ENCODE measurements at places on chromosomes 2 and 18.

GRCh38 chr2:78592491-78592890 lies 433.0 kb upstream of the REG3G start:
- no peak for DNase-seq

GRCh38 chr2:42164971-42165370 lies 4.2 kb upstream of the EML4 start:
- DNase-seq = no peak

DNA sequence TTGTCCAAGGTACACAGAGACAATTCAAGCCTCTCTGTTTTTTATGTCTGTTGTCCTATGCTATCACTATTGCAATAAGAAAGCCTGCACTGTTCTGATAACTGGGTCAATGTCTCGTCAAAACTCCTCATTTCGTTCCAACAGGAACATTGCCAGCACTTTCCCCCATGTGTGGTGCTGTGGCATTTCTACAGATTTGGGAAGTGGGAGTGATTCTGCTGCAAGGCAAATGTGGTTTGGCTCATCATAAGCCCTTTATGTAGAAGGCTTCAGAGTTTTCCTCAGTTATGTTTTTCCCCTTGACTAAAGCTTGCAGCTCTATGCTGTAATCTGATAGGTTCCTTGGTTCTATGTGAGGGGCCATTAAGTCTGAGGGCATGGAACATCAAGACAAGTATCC lies 324.1 kb upstream of the TCF4 start:
- DNase-seq = no peak

DNA sequence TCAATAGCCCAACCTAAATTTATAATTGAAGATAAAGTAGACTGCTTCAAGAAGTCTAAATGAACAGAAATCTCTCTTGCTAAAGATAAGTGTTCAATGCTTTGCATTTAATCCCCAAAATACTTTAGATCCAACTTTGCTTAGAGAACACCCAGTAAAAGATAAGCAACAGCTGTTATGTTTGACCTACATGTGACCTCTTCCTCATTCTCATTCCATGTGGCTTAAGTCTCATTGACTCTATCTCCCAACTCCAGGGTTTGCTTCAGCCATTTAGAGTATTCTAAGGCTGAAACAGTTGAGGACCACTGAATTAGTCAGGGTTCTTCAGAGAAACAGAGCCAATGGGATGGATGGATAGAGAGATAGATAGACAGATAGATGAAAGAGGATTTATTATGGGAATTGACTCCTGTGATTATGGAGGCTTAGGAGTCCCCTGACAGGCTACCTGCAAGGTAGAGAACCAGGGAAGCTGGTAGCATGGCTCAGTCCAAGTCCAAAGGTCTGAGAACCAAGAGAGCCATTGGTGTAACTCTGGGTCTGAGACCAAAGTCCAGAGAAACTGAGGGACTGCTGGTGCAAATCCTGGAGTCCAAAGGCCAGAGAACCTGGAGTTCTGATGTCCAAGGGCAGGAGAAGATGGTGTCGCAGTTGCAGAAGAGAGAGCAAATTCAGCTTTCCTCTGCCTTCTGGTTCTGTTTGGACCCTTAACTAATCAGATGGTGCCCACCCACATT lies 32.1 kb downstream of the CRYGD start:
- DNase-seq = no peak

- DNase-seq = no peak
Observed at GRCh38 chr18:370751-371608, 103.1 kb upstream of the THOC1 start.

- no peak for DNase-seq
Observed at GRCh38 chr2:99851089-99851488, 291.3 kb downstream of the AFF3 start.

DNA sequence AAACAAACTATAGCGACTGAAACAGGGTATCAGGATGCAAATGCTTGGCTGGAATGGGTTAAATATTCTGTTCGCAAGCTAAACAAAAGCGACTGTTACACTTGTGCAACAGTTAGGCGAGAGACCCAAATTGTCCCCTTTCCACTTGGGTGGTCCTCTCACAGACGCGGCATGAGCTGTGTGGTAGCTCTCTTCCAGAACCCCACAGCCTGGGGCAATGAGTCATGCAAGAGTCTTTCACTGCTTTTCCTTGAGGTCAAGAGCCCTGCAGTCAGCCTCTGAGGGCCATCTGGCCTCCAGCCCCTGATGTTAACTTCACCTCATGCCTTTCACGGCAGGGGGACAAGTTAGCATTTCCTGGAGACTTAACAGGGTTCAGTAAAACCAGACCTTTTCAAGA lies 25.7 kb downstream of the SULT1C4 start:
- no peak for DNase-seq

- no peak for DNase-seq
Observed at GRCh38 chr18:47788621-47789020, 141.8 kb downstream of the SMAD2 start.

GRCh38 chr2:15034860-15035259 lies 402.3 kb downstream of the LRATD1 start:
- no peak for DNase-seq

- DNase-seq = no peak
Observed at GRCh38 chr18:38369772-38370690, 804.4 kb upstream of the CELF4 start.

- no peak for DNase-seq
Observed at GRCh38 chr2:27967076-27967475, 76.5 kb downstream of the BABAM2 start.

GRCh38 chr2:177256695-177257094 lies 7.8 kb downstream of the NFE2L2 start:
- DNase-seq = no peak
